ENCODE measurements at places on chromosomes 5 and 9. TPM values are rescaled to one million over a fixed set of nuclear protein-coding genes. Genes with fewer than 3 reads are reported as not detected.
A peak's percentile ranks its signal among the peaks of the same experiment; 100 is the strongest.

DNA sequence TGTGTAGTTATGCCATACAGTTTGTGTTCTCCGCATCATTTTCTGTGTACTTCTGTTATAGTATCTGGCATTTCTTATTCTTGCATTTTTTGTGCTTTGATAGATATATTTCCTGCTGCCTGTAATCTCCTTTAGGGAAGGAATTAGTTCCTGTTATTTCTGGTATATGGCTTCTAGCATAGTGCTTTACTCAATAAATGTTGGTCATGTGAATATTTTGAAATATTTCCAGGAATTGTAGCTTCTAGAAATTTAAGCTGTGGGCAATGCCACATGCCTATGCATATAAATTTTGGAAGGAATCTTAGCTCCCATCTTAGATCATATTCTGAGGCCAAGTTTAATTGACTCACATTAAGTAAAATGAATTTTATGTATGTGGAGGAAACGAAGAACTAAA, 11.5 kb upstream of the PRRC1 start:
- no peaks in the 10 kb centered on the region for H3K36me3 ChIP-seq
- no peaks in the 10 kb centered on the region for H3K4me1 ChIP-seq
- no peak overlapping the region for H3K27ac ChIP-seq
- no peak overlapping the region for H3K4me3 ChIP-seq
- no peak for DNase-seq

DNA sequence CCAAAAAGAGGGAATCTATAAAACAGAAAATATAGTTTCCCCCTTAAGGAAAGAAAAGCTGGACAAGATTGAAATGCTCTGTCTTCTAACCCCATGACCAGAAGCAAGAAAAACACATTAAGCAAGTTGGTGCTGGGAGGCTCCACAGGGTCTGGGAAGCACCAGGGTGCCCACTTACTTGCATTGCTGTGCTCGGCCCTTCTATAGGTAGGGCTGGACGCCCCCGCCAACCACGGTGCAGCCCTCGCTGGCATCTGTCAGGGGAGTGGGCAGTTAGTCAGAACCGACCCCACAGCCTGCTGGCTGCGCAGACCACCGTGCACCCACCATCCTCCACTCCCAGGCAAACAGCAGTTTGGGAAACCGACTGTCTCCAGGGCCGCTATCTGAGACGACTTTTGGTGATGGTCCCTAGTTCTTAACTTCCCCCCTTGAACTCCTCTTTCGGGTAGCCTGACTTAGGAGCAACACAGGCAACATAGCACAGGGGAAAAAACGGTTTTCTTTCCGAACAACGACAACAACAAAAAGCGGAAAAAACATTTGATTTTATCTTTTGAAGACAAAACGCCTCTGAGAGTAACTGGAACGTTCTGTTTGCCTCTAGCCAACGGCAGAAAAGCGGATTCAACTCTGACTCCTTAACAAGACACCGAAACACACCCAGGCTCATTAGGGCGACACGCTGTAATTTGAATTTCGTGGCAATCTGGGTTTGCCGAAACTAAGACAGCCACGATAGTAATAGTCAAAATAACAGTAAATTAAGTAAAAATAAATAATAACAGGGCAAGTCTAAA, 3.9 kb downstream of the IRX2 start:
- H3K27me3 ChIP-seq = peaks cover 54% of the 10 kb centered on the region
- H3K4me3 ChIP-seq = peak overlapping the region; percentile 22
- no peaks in the 10 kb centered on the region for H3K36me3 ChIP-seq
- peaks cover 6% of the 10 kb centered on the region for H3K4me1 ChIP-seq
- peak overlapping the region; percentile 51 for H3K27ac ChIP-seq
- peak; percentile 35 for DNase-seq

GRCh38 chr5:132322266-132322665, 28.1 kb downstream of the SLC22A4 start:
- no peak overlapping the region for H3K27ac ChIP-seq
- peaks cover 3% of the 10 kb centered on the region for H3K4me1 ChIP-seq
- H3K27me3 ChIP-seq = no peaks in the 10 kb centered on the region
- DNase-seq = no peak
- no peak overlapping the region for H3K4me3 ChIP-seq

GRCh38 chr5:102418531-102418930, 80.3 kb downstream of the SLCO6A1 start:
- no peaks in the 10 kb centered on the region for H3K4me1 ChIP-seq
- no peak for DNase-seq
- no peaks in the 10 kb centered on the region for H3K36me3 ChIP-seq
- no peaks in the 10 kb centered on the region for H3K27me3 ChIP-seq

DNA sequence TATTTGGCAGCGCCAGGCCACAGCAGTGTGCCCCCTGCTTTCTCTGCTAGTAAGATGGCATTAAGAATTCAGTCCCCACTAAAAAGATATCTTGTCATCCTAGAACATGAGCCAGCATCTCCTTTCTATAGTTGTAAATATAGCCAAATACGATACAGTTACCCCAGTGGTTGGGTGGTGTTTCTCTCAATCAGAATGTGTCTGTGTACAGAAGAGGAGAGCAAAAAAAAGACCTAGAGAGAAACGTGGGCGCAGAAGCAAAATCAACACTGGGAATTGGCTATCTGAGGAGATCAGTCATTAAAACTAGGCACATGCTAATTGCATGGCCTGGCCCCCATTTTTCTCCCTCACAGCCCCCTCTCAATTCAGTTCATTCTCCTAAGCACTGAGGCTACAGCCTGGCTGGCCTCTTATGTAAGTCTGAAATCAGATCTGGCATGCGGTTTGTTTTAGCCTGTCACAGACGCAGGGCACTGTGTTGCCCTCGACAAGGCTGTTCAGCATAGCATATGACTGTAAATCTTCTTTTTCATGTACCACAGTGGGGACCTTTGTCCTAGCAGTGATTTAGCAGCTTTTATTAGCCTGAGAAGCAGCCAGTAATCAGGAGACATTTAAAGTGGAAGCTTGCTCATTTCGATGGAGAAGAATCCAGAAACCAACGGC, 57.8 kb downstream of the RORB start:
- no peak overlapping the region for H3K27ac ChIP-seq
- no peak overlapping the region for H3K4me3 ChIP-seq
- no peaks in the 10 kb centered on the region for H3K27me3 ChIP-seq
- DNase-seq = peak; percentile 61
- no peaks in the 10 kb centered on the region for H3K36me3 ChIP-seq
- H3K4me1 ChIP-seq = no peaks in the 10 kb centered on the region

DNA sequence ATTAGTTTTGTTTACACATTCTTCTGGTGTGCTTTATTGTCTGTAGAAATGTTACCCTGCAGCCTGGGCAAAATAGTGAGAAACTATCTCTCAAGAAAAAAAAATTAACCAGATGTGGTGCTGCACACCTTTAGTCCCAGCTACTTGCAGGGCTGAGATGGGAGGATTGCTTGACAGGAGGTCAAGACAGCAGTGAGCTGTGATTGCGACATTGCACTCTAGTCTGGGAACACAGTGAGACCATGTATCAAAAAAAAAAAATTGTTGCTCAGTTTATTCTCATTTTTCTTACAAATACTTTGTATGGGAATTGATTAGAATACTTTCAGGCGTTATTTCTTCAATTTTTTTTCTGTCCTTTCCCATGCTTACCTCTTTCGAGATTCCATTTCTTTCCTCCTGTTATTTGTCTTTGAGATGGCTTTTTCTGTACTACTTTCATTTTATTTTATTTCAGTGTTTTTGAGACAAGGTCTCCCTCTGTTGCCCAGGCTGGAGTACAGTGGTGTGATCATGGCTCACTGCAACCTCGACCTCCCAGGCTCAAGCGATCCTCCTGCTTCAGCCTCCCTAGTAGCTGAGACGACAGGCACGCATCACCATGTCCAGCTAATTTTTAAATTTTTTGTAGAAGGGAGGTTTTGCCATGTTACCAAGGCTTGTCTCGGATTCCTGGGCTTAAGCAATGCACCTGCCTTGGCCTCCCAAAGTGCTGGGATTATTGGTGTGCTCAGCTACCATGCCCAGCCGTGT, 24.9 kb downstream of the TENT2 start:
- no peak overlapping the region for H3K4me3 ChIP-seq
- H3K4me1 ChIP-seq = no peaks in the 10 kb centered on the region
- H3K36me3 ChIP-seq = no peaks in the 10 kb centered on the region
- H3K27me3 ChIP-seq = no peaks in the 10 kb centered on the region

DNA sequence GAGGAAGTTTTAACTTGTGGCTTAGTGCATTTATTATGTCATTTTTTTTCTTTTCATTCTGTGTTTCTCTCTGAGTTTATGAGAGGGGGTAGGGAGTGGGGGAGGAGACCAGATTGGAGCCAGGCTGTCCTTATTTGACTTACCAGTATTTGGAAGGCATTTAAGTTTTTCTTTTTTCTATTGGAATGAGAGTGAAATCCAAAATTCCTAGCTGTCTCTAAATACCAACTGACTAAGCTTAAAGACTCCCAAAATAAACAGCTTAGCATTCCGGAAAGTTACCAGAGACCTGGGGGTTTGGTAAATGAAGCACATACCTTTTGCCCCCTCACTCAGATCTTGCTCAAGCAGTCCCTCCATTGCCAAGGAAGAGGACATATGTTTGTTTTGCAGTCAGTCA, 581.9 kb upstream of the BRINP1 start:
- no peak overlapping the region for H3K4me3 ChIP-seq
- H3K27ac ChIP-seq = peak overlapping the region; percentile 38
- H3K4me1 ChIP-seq = no peaks in the 10 kb centered on the region
- H3K36me3 ChIP-seq = no peaks in the 10 kb centered on the region

DNA sequence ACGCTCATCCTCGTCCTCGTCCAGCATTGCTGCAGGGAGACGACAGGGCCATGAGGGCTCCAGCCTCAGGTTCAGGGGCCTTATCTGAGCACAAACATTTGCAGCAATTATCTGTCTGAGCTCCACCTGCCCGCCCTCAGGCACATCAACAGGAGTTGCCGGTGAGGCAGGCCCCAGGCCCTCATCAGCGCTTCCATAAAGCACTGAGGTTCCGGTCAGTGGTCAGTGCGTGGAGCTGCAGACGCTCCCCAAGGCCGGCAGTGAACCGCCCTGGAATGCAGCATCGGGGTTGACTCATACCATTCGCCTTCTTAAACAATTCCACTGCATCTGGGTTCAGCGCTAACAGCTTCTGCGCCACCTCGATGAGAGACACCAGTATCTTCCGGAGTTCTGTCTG, 15.2 kb downstream of the UBAC1 start:
- H3K27me3 ChIP-seq = no peaks in the 10 kb centered on the region
- H3K4me3 ChIP-seq = no peak overlapping the region
- H3K36me3 ChIP-seq = no peaks in the 10 kb centered on the region
- DNase-seq = no peak

- no peak overlapping the region for H3K27ac ChIP-seq
- H3K36me3 ChIP-seq = no peaks in the 10 kb centered on the region
- DNase-seq = no peak
Measured at GRCh38 chr5:139150367-139150999, 47.7 kb downstream of the SIL1 start.

Gene SHISAL2B
- not detected for total RNA-seq

- no peak overlapping the region for H3K27ac ChIP-seq
- peaks cover 10% of the 10 kb centered on the region for H3K4me1 ChIP-seq
- no peaks in the 10 kb centered on the region for H3K36me3 ChIP-seq
- H3K4me3 ChIP-seq = no peak overlapping the region
- H3K27me3 ChIP-seq = no peaks in the 10 kb centered on the region
Measured at GRCh38 chr5:61320860-61321259, 11.2 kb upstream of the ZSWIM6 start.

- no peak overlapping the region for H3K27ac ChIP-seq
- no peaks in the 10 kb centered on the region for H3K27me3 ChIP-seq
- no peaks in the 10 kb centered on the region for H3K36me3 ChIP-seq
- no peak for DNase-seq
- no peak overlapping the region for H3K4me3 ChIP-seq
Measured at GRCh38 chr9:101513351-101513750, 20.3 kb upstream of the RNF20 start.

DNA sequence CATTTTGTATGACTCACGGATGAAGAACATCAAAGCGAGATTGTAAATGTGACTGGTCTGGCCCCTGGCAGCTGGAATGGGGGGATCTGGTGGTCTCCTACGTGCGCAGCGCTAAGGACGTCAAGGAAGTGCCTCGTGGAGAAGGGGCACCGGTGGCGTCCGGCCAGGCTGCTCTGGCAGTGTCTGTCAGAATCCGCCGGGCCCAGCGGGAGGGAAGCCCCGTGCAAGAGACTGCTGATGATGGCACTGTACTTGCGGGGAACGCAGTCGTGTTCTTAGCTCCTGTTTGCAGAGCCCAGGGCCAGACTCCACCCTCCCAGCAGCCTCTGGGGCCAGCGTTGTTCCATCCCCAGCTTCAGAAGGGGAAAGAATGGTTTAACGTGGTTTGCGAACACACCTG, 75.5 kb downstream of the COL5A1 start:
- H3K36me3 ChIP-seq = no peaks in the 10 kb centered on the region
- no peak for DNase-seq
- no peaks in the 10 kb centered on the region for H3K27me3 ChIP-seq
- H3K4me1 ChIP-seq = no peaks in the 10 kb centered on the region

DNA sequence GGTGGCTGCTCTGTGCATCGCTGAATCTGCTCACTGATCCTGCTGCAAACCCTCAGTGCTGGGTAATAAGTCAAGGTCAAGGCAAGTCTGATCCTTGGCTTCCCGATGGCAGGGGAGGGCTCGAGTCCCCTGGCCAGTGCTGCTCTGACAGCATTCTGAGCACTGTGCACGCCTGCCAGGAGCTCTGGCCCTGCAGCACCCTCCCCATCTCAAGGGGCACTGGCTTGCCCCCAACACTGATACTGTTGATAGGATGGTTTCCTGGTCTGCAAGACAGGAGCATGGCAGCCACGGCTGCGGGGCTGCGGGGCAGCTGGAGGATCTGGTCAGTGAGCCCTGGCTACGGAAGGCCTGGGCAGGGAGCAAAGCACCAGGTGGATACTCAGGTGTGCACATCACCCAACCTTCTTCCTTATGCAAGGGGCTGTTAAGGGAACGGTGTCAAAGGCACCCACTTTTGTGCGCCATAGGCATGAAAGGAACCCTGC, 71.8 kb downstream of the SECISBP2 start:
- H3K4me1 ChIP-seq = peaks cover 29% of the 10 kb centered on the region
- no peaks in the 10 kb centered on the region for H3K27me3 ChIP-seq
- H3K27ac ChIP-seq = peak overlapping the region; percentile 25
- H3K36me3 ChIP-seq = peaks cover 2% of the 10 kb centered on the region
- DNase-seq = no peak

Gene QRFP
- total RNA-seq = not detected

DNA sequence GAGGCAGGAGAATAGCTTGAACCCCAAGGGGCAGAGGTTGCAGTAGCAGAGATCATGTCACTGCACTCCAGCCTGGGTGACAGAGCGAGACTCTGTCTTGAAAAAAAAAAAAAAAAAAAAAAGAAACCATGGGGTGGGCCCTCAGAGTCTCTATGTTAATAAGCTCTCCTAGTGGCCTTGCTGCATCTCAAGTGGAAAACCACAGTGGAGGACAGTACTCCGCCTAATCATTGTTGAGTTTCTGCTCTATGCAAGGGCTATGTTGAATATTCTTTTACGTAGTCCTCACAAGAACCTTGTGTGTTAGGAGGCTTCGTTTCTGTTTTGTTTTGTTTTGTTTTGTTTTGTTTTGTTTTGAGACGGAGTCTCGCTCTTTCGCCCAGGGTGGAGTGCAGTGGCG, 48.9 kb downstream of the TJP2 start:
- no peaks in the 10 kb centered on the region for H3K27me3 ChIP-seq
- H3K36me3 ChIP-seq = peaks cover 1% of the 10 kb centered on the region
- no peaks in the 10 kb centered on the region for H3K4me1 ChIP-seq
- no peak for DNase-seq
- no peak overlapping the region for H3K4me3 ChIP-seq

GRCh38 chr9:129278391-129279237, 100.6 kb upstream of the IER5L start:
- H3K4me3 ChIP-seq = no peak overlapping the region

Gene ISL1
- not detected for total RNA-seq

Gene SMIM33
- 0.13 TPM for total RNA-seq

Measured in kidney (tissue), 22 donors.